ENCODE measurements at places on chromosomes 5 and 9.
A peak's percentile ranks its signal among the peaks of the same experiment; 100 is the strongest.

GRCh38 chr9:90853945-90854344 lies 52.3 kb downstream of the SYK start:
- DNase-seq: no peak

- DNase-seq: peak; percentile 7
Measured at GRCh38 chr9:96618209-96619123, 1.2 kb downstream of the CDC14B start.

- DNase-seq: no peak
Measured at GRCh38 chr5:117623042-117623805, 1048.6 kb upstream of the SEMA6A start.

DNA sequence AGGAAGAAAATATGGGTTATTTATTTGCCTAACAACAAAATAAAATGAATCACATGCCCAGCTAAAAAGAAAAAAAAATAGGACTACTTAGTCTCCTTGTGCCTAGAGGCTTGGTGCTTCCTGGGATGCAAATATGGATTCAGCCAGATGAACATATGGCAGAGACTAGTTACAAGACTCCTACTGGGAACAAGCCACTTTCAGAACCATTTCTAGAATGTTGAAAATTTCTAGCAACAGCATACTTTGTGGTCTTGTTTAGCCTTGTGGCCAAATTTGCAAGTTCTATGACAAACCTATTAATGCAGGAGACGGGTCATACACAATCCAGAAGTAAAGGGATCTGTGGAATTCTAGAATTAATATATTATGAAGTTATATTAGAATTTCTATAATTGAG lies 198.7 kb downstream of the CHSY3 start:
- DNase-seq: no peak

- DNase-seq: no peak
Measured at GRCh38 chr5:170557314-170557713, 53.5 kb downstream of the KCNIP1 start.

DNA sequence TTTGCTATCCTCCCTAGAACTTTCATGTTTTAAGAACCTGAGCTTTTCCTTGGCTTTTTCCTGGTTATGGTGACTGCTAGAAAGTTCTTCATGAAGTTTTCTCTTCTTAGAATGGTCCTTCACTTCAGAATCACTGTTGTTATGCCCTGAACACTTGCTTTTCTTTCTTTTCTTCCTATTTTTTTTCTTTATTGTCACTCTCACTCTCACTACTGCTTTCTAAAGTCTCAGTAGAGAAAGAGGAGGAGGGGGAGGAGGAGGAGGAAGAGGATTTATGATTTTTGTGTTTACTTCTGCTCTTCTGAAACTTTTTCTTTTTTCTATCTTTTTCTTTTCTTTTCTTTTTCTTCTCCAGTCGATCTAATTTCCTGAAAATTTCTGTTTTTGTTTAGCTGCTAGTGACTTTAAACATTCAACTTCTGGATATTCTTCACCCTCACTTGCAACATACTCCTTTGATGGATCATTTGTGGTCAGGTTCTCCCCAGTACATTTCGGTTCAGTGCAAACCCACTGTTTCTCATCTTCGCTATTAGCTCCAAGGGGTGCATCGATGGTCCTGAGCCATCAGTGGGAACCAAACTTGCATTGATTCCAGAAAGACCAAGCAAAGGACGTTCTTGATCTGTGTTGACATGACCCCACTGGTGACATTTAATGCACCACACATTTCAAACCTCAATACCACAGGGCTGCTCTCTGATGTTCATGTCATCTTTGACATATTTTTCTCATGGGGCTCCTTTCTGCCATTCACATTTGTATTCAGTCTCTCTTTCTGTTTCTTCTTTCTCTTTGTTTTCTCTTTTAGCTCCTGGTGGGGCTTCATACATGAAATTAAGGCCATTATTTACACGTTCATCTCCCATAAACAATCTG lies 81.6 kb upstream of the HAND1 start:
- DNase-seq: no peak

DNA sequence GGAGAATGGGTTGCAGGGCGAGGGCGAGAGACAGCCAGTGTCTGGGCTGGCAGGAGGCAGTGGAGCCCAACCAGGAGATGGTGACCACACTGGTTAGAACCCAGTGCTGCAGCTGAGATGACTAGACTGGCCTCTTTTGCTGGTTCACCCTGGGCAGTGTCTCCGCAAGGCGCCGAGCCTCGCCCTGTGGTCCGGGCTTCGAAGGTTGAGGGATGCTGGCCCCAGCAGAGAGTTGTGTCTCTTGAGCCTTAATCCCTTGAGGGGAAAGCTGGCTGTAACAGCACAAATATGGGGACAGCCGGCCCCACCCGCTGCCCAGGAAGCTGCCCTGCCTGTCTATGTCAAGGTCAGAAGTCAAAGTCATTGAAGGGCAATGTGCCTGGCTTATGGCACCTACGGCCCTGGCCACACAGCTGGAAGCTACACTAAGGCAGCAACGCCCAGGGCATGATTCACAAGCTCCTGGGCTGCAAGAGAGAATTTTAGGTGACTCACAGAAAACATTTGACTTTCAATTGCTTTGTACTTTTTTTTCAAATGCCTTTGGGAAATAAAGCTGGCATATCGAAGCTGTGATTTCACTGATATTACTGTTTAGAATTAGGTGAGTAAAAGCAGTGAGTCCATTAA lies 33.3 kb downstream of the NKX2-5 start:
- no peak for DNase-seq

DNA sequence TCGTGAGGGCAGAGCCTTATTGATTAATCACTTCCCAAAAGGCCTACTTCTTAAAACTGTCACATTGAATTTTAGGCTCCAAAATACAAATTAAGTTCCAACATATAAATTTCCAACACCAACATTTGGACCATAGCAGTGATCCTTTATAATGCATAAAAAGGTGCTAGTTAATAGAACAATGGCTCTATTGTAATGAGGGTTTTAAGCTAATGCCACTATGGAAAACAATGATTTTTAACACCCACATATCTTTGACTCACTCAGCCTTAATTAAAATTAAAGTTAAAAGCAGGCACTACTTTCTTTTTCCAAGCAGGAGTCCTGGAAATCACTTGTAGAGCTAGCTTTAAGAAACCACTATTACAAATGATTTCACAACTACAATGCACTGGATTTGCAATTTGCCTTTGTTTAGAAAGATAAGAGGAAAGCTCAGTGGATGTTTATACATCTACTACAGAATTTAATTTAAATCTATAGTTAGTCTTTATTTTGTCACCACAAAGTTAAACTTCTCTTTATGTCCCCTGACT lies 41.8 kb downstream of the DPYSL3 start:
- no peak for DNase-seq

- no peak for DNase-seq
Measured at GRCh38 chr5:136242611-136243010, 49.6 kb upstream of the SMIM32 start.

DNA sequence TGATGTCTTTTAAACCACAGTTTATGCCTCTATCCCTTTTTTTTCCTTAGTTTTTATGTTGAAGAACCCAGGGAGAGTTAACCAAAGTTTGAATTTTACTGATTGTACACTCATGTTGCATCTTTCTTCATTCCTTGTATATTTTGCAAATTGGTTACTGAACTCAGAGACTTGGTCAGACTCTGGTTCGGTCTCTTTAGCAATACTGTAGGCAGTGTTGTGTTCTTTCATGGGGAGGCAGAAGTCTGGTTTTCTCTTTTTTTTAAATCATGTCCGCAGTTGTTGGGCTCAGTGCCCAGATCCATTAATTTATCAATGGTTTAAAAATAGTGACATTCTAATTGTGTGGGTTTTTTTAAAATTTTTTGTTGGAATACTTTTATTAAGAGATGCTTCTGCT lies 23.4 kb downstream of the UBE2R2 start:
- DNase-seq: no peak

DNA sequence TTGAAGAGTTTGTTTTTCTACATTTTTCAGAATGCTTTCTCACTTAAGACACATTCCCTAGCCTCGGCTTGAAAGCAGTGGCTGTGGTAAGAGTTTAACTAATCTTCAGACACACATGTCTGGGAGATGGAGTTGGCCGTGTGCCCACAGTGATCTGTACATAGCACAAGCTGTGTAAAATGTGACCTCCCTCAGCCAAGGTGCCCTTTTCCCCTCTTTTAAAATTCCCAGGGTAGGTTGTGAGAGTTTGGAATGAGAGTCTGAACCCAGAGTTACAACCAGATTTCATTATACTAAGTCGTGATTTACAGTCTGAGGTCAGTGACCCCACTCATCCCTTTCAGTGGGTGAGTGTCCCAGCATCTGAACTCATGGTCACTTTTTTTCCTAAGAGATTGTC lies 230.4 kb downstream of the DOCK8 start:
- no peak for DNase-seq

- DNase-seq: no peak
Measured at GRCh38 chr9:89812556-89813181, 207.9 kb downstream of the GADD45G start.

DNA sequence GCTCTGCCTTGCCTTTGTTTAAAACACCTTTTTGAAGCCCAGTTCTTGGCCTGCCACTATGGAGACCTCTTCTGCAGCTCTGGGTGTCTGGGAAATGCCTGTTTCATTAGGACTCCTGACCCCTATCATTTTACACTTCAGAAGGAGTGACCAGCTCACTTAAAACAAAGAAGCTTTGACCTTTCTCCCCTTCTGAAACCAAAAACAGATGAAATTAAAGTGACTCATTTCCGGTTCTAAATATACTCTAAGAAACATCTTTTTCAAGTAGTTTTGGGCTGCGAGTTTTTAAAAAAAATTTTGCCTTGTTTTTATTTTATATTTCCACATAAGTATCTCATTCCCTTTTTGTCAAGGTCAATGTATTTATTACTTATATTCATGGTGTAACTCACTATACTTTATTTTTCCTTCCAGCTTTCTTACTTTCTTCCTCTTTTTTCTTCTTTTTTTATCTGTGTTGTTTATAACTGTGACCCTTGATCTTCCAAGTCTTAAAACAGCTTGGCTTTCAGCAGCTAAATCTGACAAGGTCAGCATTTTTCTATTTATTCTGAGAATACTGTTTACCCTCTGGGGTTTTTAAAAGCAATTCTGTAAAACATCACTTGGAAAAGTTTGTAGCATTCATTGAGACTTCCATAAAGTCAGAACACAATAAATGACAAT lies 672.9 kb downstream of the NR2F1-AS1 start:
- DNase-seq: no peak

DNA sequence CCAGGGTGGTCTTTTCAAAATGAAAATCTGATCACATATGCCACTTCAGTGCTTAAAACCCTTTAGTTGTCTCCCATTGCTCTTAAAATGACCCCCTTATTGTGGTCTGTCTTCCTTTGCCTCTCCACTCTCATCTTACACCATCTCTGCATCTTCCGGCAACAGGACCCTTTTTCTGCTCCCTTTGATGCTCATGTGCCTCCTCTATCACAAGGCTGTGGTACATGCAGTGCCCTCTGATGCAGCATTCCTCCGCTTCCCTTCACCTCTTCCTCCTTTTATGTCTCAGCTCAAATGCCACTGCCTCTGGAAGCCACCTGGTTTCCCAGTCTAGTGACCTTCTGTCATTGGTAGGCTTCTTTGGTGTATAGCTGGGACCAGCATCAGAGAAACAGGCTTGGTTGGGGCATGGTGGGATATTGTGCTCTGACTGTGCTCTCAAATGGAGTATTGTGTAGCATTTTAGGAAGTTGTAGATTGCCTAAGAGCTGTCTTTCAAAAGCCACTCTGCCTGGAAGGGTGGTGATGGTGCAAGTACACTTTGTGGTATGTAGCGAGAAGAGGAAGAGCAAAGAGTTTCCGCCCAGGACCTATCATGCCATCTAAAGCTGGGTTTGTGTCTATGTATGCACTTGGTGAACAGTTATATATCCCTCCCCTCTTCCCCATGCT lies 28.1 kb downstream of the ARHGAP26 start:
- no peak for DNase-seq

DNA sequence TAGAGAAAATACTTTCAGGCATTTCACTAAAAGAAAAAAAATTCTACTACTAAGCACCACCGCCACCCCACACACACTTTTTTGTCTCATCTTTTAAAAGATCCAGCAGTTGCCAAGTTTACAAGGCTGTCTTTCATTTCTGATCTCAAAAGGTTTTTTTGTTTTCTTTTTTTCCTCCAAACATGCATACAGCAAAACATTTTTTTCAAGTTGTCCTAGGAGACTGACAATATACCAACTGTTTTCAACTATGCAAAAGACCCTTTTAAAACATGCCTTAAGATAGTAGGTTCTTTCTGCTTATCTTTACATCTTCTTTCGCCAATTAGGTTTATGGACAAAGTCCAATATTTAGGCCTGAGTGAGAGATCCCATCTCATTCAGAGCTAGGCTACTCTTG lies 65.2 kb downstream of the HMHB1 start:
- no peak for DNase-seq

- DNase-seq: no peak
Measured at GRCh38 chr5:139654871-139655491, 6.8 kb downstream of the CXXC5 start.

DNA sequence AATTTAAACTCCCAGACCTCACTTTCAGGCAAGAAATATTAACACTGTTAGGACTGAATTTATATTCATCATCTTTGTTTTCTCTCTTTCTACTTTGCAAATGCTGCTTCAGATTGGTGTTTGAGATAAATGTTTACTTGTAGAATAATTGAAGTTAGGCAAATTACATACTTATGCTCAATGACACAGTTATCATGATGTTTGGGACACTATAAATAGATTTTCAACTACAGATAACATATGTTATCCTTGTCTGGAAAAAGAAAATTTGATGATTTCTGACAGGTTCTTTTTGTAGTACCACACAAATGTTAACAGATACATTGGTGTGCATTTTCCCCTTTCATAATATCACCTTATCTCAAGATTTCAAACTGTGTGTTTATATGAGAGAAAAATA lies 7.9 kb downstream of the PRR16 start:
- DNase-seq: no peak

- no peak for DNase-seq
Measured at GRCh38 chr9:135513351-135513846, 7.8 kb upstream of the LCN1 start.

DNA sequence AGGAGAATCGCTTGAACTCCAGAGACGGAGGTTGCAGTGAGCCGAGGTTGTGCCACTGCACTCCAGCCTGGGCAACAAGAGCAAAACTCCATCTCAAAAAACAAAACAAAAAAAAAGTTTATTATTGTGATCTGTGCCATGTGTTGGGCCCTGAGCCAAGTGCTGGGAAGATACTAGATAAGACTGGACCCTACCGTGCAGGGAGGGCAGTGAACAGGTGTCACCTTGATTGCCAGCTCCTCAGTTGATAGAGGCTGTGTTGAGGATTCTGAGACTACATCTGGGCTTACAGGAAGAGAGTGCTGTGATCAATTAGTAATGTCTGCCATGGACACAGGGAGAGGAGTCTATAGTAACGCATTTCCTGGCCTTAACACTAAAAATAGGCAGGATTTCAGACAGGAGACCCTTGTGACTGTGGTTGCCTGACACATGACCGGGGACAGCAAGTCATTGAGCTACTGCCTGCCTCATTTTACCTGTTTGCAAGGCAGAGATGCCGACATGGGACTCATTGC lies 201.5 kb downstream of the C9orf50 start:
- no peak for DNase-seq

Data from CD8-positive, alpha-beta memory T cell (primary cell).